Motor neuron (in vitro differentiated cells): ENCODE measurements at places on chromosomes 3 and 15. TPM values are rescaled to one million over a fixed set of nuclear protein-coding genes. Genes with fewer than 3 reads are reported as not detected.

The MESP1 gene
- 1.1 and 2.1 TPM in 2 replicates for total RNA-seq

The TRIM71 gene
- 0.31 and 0.85 TPM in 2 replicates for total RNA-seq

The POPDC2 gene
- 1.4 and 1.7 TPM in 2 replicates for total RNA-seq

The FETUB gene
- not detected in 2 replicates for total RNA-seq

The PEX5L gene
- 10.3 and 14.6 TPM in 2 replicates for total RNA-seq

The IL20RB gene
- 1.1 and 1.5 TPM in 2 replicates for total RNA-seq

The IQCH gene
- 3.8 and 4.4 TPM in 2 replicates for total RNA-seq
